Forelimb muscle (tissue), 1 donor: ENCODE measurements at places on chromosomes 2 and 18.

DNA sequence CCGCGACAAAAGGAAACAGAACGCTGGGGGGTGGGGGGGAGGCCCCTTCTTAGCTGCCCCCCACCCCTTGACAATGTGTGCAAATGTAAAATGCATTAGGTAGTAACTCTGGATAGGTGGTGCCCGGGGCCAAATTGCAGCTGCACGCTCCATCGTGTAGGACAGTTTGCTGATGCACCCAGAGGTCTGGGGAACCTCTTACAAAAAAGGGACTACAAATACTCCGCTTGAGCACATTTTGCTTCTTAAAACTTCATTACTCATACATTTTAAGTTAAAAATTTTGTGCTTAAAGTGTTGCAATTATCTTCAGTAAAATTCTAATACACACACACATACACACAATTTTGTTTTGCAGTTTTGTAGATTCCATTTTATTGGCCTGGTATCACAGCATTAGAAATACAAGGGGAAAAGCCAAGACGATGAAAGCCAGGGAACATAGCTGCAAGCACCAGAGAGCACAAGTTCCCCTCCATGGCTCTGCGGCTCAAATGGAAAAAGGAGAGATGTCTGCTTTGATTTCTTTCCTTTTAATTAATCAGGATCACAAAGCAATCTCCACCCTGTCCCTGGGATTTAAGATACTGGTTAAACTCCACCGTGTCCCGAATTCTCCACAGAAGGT lies 582.1 kb downstream of the ZEB2 start:
- no peak for DNase-seq

GRCh38 chr2:113203217-113203530 lies 29.4 kb downstream of the PSD4 start:
- no peak for DNase-seq

DNA sequence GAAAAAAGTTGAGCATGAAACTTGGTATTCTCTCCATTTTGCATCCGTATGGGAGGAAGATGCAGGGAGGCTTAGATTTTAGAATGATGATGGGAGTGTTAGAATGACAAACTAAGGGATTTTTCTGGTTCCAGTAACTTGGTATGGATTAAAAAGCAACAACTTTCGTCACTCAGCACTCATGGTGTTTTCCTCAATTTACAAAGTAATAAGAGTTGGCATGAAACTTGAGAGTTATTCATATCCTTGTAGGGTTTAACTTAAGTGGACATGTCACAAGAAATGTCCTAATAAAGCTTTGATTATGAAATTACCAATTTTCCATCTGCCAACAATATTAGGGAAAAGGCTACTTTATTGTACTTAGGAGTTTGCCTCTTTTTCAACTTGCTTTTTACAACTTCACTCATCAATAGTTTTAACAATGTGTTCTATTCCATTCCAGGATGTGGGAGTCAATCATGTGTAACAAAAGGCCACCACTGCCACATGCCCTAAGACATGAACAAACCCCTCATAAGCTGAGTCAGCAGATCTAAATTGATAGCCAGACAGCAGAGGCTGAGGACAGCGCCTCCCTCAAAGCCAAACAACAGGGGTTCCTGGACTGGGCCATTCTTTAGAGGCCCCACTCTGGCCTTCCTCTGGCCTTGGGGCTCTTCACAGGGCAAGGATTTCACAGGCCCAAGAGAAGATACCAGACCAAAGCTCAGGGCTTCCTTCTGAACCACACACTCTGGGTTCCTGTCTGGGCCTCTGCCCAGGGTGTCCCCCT lies 265.8 kb downstream of the TNS1 start:
- no peak for DNase-seq

DNA sequence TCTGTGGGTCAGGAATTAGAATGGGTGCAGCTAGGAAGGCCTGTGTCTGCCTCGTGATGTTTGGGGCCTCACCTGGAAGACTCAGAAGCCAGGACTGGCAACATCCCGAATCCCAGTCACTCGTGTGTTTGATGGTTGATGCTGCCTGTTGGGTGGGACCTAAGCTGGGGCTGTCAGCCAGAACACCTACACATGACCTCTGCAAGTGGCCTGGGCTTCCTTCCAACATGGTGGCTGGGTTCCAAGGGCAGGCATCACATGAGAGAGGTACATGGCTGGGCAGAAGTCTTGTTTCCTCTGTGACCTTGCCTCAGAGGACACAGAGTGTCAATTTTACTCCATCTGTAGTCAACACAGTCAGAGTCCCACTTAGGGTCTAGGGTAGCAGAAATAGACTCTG lies 177.8 kb downstream of the GBX2 start:
- no peak for DNase-seq

DNA sequence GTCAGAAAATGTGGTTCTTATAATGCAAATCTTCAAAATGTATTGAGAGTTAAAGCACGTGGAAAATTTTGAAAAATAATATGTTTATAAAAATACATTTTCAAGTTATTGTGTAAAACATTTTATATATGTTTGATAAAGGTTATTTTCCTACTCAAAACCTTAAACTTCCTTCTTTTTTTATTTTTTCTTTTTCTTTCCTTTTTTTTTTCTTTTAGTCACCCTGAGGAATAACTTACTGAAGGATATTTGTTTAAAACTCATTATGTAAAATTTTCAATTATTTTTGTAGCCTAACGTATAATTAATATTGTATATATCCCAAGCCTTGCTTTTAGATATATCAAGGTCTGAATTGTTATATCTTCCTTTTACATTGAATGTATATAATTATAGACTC lies 346.8 kb upstream of the GYPC start:
- no peak for DNase-seq

DNA sequence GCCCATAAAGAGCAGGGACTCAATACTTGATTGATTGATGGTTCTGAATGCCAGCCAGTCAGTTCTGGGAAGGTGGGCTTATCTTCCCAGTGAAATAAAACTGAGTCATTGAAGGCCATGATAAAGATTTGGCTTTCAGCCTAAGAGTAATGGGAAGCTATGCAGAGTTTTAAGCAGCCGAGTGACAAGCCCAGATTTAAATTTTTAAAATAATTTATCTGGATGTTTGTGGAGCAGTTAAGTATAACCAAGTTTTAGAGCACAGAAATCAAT lies 122.8 kb downstream of the RAPGEF4 start:
- DNase-seq = no peak

DNA sequence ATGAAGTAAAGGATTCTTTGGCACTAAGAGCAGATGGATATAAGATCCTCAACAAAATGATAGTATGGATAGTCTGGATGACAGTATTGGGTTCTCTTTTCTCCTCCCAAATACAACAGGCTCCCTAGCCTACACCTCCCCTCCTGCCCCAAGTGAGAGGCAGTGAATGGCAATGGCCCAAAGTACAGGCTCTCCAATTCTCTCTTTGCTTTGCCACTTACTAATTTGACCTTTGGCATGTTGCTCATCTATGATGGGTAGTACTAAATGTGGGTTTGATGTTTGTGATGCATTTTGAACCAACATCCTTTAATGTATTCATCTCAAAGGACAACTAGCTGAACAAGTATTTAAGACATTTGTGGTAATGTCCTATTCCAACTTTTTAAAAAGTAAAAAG lies 65.9 kb downstream of the EIF5B start:
- DNase-seq = no peak

- DNase-seq = no peak
Observed at GRCh38 chr2:20671036-20671735, 4.2 kb downstream of the GDF7 start.
